ENCODE measurements at places on chromosomes 12 and 14.

- no peak for DNase-seq
These were observed 13.3 kb upstream of the TBX3 start for GRCh38 chr12:114697243-114697716.

- DNase-seq, result no peak
These were observed 310.1 kb upstream of the RGS6 start for GRCh38 chr14:71621980-71622605.

DNA sequence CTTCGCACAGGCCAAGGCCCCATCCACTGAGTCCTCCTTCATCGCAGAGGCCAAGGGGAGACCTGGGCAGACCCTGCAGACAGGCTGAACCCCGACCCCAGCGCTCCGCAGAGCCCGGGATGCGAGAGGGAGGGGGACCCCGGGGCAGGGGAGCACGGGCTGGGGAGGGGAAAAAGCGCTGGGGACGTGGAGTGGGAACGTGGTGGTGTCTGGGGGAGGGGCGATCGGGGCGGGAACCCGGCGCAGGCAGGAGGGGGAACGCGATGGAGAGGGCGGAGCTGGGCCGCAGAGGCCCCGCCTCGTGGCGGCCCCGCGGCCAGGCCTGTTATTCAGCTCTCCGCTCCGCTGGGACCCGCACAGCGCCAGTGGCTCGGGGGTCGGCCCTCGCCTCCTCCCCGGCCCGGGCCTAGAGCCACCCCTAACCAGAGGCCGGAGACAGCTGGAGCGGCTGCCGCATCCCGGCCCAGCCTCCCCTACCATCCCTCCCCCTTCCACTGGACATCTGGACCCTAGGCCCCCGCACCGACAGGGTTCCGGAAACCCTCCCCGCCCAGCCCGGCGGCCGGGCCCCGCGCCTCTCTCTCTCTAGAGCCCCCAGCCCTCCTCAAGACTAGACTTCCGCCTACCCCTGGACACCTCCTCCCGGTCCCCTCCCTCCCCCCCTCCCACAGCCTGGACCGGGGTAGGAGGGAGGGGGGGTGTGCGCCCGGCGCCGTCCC is at the start of gene ARHGEF25:
Gene ARHGEF25, plus strand, starts transcription at position 328 of the 719 bp plus-strand sequence. CDS start 460 bp downstream, outside the sequence.
- peak; percentile 27 for DNase-seq

DNA sequence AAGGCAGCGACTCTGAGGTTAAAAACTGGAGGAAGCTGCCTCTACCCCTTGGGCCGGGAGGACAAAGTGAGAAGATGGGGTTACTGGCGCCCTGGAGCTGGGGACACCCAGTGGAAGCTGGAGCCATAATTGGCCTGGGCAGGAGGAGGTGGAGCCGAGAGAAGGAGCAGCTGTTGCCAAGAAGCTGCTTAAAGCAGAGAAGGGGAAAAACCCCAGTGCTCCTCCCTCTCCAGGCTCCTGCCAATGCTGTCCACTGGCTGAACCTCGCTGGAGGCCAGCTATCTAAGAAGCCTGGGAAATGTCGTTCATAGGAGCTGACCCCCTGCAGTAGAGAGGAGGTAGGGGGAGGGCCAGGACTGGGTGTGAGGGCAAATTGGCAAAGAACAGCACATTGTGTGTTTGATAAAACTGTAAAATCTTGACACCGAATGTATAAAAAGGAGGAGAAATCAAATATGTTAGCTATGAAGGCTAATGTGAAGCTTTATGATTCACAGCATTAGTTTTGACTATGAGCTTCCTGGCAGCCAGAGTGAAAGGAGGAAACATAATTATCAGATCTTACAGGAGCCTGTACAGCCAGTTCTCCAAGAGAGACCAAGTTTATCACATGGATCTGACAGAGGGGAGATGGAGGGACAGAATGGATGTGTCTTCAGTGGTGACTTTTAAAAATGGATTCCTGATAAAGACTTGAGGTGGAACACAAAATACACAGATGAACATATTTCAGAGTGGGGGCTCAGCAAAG is 9.5 kb downstream of the HHIPL1 start:
- peak; percentile 3 for DNase-seq

- DNase-seq, result no peak
These were observed 87.7 kb upstream of the FOXN3 start for GRCh38 chr14:89504602-89505313.

DNA sequence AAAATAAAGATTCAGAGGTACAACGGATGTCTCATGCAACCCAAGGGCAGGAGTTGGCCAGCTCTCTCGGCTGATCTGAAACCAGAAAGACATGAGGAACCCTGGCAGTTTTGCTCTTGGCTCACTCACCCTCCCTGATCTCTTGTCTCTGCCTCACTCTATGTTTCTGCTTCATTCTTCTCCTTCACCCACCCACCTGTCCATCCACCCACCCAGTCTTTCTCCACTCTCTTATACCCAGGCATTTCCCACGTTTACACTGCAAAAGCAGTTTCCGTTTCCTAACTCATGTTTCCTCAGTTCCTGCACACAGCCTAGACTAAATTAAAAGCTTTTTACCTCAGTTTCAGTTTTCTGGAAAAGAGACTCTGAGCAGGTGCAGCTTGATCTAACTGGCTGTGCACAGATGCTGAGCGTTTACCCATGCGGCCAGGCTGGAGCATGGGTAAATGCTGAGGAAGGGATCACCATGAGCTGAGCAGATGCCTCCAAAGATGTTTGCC is 157.6 kb downstream of the PRKCH start:
- DNase-seq, result no peak

- DNase-seq, result no peak
These were observed 1.9 kb downstream of the SRGAP1 start for GRCh38 chr12:63846238-63846967.
